ENCODE measurements at places on chromosomes 11 and 22. TPM values are rescaled to one million over a fixed set of nuclear protein-coding genes. Genes with fewer than 3 reads are reported as not detected.

- no peak for DNase-seq
Measured at GRCh38 chr22:44362249-44363012, 49.7 kb upstream of the SHISAL1 start.

Gene ALX4
- polyA plus RNA-seq: not detected

Gene DDX10
- polyA plus RNA-seq: 18.8 TPM

Gene CARS1
- 31.3 TPM for polyA plus RNA-seq

Gene MS4A6E
- not detected for polyA plus RNA-seq

Measured in naive B cell (primary cell).